Brain pericyte (primary cell): ENCODE measurements at places on chromosomes 3 and 15.

DNA sequence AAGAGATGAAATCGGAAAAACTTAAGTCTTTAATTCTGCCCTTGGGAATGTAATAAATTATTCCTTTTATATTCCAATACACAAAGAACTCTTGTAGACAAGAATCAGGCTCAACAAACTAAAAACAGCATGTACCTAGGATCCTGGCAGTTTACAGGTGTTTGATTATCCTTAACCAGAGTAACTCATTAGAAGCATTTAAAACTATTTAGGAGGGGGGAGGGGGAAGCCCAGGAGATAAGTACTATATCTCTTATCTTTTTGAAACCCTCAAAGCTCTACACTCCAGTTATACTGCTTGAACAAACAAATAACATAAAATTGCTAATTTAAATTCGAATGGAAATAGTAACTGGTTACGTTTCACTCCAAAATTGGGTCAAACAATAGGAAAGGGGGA is 1.9 kb downstream of the CNBP start:
- no peak for DNase-seq

GRCh38 chr3:61522060-61522459 is 39.3 kb upstream of the PTPRG start:
- no peak for DNase-seq

DNA sequence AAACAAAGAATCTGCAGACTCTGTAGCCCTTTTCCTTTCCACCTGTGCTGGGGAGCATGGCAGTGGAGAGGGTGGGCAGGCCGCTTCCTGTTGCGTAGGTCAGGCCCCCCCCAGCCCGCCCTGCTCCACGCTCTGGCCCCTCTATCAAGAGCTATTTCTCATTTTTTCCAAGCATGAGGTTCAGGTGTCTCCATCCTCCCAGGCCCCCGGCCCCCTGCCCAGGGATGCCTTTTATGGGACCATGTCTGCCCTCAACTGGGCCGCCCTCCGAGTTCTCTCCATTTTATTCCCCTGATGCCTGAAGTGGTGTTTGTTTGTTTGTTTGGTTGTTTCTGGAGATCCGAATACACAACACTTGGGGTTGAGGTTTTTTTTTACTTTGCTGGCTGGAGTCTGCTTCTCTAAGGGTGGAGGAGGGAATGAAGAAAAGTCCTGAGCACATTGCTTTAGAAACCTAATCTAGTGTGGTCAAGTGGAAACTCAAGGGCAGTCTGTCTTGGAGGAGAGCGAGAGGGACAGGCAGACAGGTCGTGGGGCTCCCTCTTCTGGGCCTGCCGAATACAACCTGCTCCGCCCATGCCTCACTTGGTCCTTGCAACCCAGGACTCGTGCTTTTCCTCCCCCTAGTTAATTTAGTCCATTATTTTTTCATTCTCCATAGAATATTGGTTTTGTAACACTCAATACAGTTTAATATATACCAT is 176.5 kb upstream of the LYSMD4 start:
- no peak for DNase-seq

DNA sequence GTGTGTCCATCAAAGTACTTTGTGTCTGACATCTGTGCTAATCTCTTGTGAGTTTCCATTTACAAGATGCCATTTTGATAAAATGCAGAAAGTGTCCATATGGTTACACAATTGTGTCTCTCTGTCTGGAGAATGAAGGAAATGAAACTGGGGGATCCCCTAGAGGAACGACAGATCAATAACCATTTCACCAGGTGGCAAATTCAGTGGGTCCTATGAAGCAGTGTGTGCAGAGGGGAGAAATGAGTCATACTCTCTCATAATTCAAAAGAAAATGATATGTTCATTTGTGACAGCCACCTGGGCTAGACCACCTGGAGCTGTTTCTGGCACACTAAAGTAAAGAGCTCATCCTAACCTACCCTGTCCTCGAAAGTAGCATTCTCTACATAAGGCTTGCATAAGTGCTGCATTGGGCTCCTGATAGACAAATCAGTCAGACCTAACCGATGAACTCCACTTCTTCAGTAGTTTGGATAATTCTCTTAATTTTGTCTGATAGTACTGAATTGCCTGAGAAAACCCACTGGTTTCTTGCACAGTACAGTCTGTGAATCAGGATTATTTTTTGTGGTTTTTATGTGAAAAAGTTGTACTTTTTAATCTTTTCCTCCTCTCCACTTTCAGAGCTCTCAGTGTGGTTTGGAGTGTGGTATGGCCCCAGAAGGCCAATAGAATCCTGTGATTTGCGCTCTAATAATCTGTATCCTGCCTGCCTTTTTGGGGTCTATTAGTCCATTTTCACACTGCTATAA is 10.3 kb upstream of the CD47 start:
- DNase-seq, result no peak

GRCh38 chr15:74319596-74320351 is 47.7 kb downstream of the CYP11A1 start:
- DNase-seq, result no peak

GRCh38 chr3:30945291-30945690 is 50.8 kb upstream of the GADL1 start:
- no peak for DNase-seq
